ENCODE measurements at places on chromosomes 4 and X. TPM values are rescaled to one million over a fixed set of nuclear protein-coding genes. Genes with fewer than 3 reads are reported as not detected.

DNA sequence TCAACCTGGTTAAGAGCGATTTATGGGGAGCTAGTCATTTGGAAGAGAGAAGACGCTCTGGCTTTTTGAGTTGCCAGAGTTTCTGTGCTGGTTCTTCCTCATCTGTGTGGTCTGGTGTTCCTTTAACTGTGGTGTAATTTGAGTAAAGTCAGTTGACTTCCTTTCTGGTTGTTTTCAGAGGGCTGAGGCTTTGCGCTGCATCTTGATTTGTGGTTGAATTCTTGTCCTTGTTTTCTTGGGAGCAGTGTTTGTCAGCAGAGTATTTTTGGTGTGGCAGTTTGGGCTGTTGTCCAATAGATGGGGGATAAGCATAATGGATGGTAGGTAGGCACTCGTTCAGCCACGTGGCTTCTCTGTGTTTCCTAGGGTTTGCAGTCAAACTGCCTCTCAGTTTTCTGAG lies 2143.2 kb upstream of the TENM3 start:
- no peak for DNase-seq
- no peak overlapping the region for H3K4me3 ChIP-seq
- H3K36me3 ChIP-seq = peaks cover 23% of the 10 kb centered on the region

The ARMCX5 gene
- 19.9 TPM for total RNA-seq

DNA sequence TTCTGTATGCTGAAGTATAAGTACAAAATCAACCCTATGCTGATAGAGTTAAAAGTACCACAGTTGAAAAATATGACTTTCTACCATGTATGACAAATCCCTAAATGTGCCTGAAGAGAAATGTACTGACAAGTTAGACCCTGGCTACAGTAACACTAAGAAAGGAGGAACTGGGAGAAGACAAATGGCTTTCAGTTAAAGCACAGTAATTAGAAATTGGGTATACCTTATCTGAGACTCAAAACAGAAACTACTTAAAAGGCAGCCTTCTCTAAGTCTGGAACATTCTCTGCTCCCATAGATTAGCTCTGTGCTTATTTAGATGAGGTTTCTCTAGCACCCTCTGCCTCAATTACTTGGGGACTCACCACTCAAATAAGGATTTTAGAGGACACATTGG lies 189.1 kb downstream of the GPC3 start:
- H3K27me3 ChIP-seq = no peaks in the 10 kb centered on the region
- no peak overlapping the region for H3K4me3 ChIP-seq
- H3K27ac ChIP-seq = peak overlapping the region; percentile 92
- no peak for DNase-seq
- peaks cover 6% of the 10 kb centered on the region for H3K36me3 ChIP-seq
- H3K4me1 ChIP-seq = peaks cover 72% of the 10 kb centered on the region

The F11 gene
- total RNA-seq = not detected

The NSD2 gene
- 115 TPM for total RNA-seq

- H3K36me3 ChIP-seq = no peaks in the 10 kb centered on the region
- no peak overlapping the region for H3K4me3 ChIP-seq
- H3K27me3 ChIP-seq = peaks cover 21% of the 10 kb centered on the region
- no peak overlapping the region for H3K27ac ChIP-seq
Observed at GRCh38 chr4:7366180-7366945, 68.4 kb downstream of the PSAPL1 start.

The TBX22 gene
- 0.09 TPM for total RNA-seq

The SLC2A9 gene
- total RNA-seq = 4.8 TPM

- H3K4me3 ChIP-seq = no peak overlapping the region
- no peaks in the 10 kb centered on the region for H3K27me3 ChIP-seq
- H3K27ac ChIP-seq = no peak overlapping the region
- peaks cover 23% of the 10 kb centered on the region for H3K4me1 ChIP-seq
- peaks cover 3% of the 10 kb centered on the region for H3K36me3 ChIP-seq
Observed at GRCh38 chr4:61440321-61440720, 240.2 kb downstream of the ADGRL3 start.

GRCh38 chr4:84239278-84239845 lies 259.7 kb downstream of the NKX6-1 start:
- H3K27me3 ChIP-seq = no peaks in the 10 kb centered on the region
- no peak for DNase-seq
- H3K4me1 ChIP-seq = no peaks in the 10 kb centered on the region

DNA sequence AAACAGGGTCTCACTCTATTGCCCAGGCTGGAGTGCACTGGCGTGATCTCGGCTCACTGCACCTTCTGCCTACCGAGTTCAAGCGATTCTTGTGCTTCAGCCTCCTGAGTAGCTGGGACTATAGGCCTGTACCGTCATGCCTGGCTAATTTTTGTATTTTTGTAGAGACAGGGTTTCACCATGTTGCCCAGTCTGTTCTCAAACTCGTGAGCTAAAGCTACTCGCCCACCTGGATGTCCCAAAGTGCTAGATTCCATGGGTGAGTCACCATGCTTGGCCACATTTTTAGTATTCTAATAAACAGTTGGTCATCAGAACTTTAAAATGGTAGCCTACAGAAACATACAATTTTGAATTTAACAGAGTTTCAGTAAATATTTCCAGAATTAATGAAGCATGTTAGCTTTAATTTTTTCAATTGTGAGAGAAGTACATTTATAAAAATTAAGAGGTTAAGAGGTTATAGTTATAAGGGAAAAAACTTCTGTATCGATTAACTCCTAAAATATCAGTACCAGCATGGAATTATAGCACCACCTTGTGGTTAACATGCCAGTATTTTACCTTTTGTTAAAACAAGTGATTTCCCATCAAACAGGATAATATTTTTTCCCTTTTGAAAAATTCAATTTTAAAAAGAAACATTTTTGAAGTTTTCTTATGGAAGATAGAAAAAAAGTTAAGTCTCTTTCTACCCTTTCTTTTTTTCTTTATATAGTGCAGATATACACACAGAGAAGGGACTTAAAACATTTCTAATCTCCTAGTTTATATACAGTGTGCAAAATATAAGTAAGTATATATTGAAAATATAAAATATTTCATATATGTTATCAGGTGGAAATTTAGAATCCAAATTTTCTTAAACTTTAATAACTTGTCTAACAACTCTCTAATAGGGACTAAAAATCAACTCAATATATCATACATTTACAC lies 35.4 kb downstream of the CEP44 start:
- H3K36me3 ChIP-seq = peaks cover 5% of the 10 kb centered on the region
- no peaks in the 10 kb centered on the region for H3K27me3 ChIP-seq
